Activated naive CD4-positive, alpha-beta T cell (primary cell): ENCODE measurements at places on chromosomes 5 and 9.

GRCh38 chr9:129068990-129069861 is 11.7 kb upstream of the DOLPP1 start:
- no peak for DNase-seq

GRCh38 chr5:88889189-88890069 is 6.4 kb upstream of the MEF2C start:
- no peak for DNase-seq

GRCh38 chr9:116317503-116317902 is 163.9 kb downstream of the PAPPA start:
- DNase-seq, result no peak

DNA sequence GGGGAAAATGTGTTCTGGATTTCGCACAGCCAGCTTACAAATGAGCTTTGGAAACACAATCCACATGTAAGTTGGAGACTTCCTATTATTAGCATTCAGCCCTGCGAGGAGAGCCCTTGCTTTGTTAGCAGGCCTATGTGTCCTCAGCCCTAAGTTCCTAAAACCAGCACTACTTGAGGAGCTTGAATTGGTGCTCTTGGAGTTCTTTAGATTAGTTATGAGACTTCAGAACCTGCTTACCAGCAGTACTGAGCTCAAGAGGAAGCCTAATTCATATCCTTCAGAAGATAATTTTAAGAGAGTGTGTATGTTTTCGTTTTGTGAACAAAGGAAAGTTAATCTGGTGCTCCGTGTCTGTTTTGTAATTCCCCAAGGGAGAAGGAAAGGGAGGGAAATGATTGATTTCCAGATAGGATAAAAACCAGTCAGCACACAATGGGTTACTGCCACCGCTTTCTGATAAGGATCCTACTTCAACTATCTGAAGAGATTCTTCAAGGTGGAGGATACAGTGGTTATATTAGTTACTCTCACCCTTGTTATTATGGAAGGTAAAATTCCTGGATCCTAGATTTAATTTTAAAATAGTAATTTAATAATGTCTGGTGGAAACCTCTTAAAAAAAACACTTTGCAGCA is 35.2 kb downstream of the PIK3R1 start:
- DNase-seq, result no peak

GRCh38 chr5:149677731-149678130 is 52.4 kb upstream of the PPARGC1B start:
- no peak for DNase-seq

DNA sequence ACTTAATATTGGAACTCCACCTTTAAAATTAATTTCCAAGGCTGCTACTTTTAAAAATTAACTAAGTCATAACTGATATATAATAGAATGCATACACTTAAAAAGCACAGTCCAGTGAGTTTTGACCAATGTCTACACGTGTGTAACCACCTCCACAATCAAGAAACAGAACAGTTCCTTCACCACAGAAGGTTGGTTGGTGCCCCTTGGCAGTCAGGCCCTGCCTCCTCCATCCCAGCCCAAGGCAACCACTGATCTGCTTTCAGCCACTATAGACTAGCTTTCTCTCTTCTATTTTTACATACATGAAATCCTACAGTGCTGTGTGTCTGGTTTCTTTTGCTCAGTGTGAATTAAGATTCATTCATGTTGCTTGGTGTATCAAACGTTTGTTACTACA is 215.2 kb downstream of the CRB2 start:
- DNase-seq, result no peak
